ENCODE measurements at places on chromosomes 7 and 10.

DNA sequence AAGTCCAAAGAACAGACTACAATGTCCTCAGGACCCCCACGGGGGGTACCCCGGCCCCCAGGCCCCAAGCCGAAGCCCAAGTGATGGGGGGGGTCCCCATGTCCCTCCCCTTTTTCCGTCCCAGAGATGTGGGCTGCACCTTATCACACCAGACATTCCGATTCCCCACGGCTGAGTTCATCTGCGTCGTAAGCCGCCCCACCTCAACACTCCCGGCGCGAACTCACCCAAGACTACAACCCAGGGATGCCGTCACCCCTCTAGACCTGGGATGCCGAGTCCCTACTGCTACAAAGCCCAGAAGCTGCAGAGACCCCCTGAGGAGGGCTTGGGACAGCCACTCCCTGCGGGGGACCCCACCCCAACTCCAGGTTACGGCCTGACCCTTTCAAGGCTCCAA, 14.5 kb downstream of the PDGFA start:
- no peak overlapping the region for H3K4me3 ChIP-seq
- no peaks in the 10 kb centered on the region for H3K27me3 ChIP-seq
- DNase-seq, result no peak
- no peaks in the 10 kb centered on the region for H3K4me1 ChIP-seq
- H3K36me3 ChIP-seq, result no peaks in the 10 kb centered on the region
- no peak overlapping the region for H3K27ac ChIP-seq

GRCh38 chr7:74362266-74362665, 73.1 kb downstream of the CLIP2 start:
- no peak overlapping the region for H3K4me3 ChIP-seq
- H3K4me1 ChIP-seq, result no peaks in the 10 kb centered on the region
- H3K27me3 ChIP-seq, result no peaks in the 10 kb centered on the region
- H3K27ac ChIP-seq, result no peak overlapping the region
- no peaks in the 10 kb centered on the region for H3K36me3 ChIP-seq

DNA sequence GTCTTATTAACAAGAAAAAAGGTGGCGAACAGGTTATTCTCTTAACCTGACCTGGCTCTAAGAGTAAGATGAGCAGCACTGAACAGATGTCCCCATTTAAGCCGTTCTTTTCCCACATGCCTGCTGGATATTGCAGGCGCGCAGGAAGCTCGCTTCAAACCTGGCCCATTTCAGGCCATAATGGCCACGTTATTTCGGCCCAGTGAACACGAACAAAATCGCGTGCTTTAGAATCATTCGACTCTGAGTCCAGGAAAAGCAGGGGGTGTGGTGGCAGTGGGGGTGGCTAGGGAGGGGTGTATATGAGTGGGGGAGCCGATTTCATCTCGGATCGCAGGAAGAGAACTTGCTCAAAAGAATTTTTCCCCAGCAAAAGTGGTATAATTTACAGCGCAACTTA, 6.6 kb upstream of the SP8 start:
- no peak overlapping the region for H3K4me3 ChIP-seq
- no peak for DNase-seq
- H3K36me3 ChIP-seq, result no peaks in the 10 kb centered on the region
- peaks cover 15% of the 10 kb centered on the region for H3K4me1 ChIP-seq

DNA sequence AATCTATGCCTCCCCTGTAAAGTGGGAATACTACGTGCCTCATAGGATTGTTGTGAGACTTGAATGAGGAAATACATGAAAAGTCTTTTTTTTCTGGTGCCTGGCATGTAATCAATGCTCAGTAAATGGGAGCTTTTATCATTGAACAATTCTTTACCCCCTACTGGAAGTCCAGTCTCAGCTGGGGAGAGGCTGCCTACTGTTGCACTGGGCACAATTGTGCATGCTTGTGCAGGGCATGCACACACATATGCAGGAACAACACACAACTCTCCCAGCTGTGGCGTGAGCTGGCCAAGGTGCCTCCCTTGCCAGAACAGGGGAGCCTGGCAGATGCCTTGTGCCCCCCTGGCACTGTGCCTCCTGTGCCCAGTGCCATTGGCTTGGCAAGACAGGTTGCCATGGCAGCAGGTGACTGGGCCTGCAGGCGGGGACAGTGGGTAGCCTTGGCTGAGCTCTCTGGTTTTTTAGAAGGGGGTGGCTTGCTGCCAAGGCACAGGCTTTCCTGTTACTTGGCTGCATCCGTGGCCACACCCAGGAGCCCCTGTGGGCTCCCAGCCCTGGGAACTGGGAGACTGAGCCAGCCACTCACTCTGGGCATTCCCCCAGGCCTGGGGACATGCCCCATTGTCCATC, 16.1 kb upstream of the PALD1 start:
- no peak overlapping the region for H3K27ac ChIP-seq
- H3K27me3 ChIP-seq, result peaks cover 8% of the 10 kb centered on the region
- no peaks in the 10 kb centered on the region for H3K36me3 ChIP-seq

DNA sequence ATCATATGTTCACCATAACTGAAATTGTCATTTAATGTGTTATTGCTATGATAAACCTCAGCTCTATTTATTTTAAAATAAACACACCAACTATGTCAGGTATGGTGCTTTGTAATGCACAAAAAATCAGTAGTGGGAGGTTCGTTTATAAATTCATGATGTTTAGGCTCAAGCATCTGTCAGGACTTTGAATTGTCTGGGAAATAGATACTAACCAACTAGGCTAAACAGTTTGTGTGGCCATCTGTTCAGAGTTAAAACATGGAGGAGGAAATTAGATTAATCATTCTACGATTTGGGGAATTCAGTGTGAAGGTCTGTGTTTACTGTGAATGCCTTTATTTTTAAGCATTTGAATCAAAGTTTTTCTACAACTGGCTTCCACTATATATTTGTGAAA, 212.6 kb upstream of the FZD8 start:
- H3K4me3 ChIP-seq, result no peak overlapping the region
- H3K36me3 ChIP-seq, result no peaks in the 10 kb centered on the region
- DNase-seq, result no peak

DNA sequence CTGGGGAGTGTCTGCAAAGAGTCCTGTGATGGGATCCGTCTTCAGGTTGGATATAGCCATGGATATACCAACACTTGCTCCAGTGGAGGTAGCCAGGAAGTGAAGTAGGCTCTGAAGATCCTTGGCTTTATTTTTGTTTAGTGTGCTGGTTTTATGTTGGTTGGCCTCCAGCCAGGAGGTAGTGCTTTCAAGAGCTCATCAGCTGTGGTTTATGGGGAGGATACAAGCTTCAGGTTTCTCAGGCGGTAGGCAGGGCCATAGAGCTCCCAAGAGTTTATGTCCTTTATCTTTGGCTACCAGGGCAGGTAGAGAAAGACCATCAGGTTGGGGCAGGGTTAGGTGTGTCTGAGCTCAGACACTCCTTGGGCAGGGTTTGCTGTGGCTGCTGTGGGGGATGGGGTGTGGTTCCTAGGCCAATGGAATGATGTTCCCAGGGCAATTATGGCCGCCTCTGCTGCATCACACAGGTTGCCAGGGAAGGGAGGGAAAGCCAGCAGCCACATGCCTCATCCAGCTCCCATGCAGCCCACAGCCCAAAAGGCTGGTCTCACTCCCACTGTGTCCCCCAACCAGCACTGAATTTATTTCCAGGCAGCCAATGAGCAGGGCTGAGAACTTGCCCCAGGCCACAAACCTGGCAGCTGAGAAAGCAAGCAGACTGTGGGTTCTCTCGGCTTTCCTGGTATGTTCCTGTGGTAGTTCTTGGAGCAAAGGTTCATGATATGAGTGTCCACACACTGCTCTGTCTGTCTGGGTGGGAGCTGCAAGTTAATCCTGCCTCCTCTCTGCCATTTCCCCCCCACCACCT, 67.0 kb upstream of the PRLHR start:
- peaks cover 60% of the 10 kb centered on the region for H3K4me1 ChIP-seq
- no peak overlapping the region for H3K4me3 ChIP-seq
- no peaks in the 10 kb centered on the region for H3K36me3 ChIP-seq
- no peak overlapping the region for H3K27ac ChIP-seq

All from CD4-positive, alpha-beta memory T cell (primary cell).